Skeletal muscle cell (primary cell): ENCODE measurements at places on chromosomes 6 and 20.

- DNase-seq: no peak
These were observed 60.6 kb upstream of the IL20RA start for GRCh38 chr6:137105375-137105774.

GRCh38 chr6:133070410-133071043 lies 170.6 kb upstream of the EYA4 start:
- no peak for DNase-seq

GRCh38 chr6:73742433-73742832 lies 46.4 kb downstream of the CD109 start:
- DNase-seq: no peak

- DNase-seq: no peak
These were observed 121.7 kb downstream of the SYCP2 start for GRCh38 chr20:59811681-59812171.

DNA sequence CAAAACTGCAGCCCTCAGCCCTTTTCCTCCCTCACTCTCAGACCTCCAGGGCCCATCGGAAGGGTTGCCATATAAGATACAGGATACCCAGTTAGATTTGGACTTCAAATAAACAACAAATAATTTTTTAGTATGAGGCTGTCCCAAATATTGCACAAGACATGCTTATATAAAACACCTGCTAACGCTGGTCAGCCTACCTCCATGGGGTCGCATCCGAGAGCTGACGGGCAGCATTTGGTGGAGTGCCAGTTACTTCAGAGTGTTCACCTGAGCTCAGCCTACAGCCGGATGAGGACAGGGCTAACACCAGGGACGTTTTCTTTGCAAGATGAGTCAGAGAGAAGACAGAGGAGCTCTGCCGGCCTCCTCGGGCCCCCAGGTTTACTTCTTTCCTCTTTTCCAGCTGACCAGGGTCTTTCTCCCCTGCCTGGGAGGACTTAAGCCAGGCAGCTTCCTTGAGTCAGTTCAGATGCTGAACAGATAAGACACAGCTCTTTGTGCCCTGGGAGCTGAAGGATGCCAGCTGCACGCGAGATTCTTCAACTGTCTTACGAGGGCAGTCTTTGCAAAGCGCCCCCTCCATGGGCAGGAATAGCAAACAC lies 141.2 kb upstream of the KCNG1 start:
- no peak for DNase-seq

DNA sequence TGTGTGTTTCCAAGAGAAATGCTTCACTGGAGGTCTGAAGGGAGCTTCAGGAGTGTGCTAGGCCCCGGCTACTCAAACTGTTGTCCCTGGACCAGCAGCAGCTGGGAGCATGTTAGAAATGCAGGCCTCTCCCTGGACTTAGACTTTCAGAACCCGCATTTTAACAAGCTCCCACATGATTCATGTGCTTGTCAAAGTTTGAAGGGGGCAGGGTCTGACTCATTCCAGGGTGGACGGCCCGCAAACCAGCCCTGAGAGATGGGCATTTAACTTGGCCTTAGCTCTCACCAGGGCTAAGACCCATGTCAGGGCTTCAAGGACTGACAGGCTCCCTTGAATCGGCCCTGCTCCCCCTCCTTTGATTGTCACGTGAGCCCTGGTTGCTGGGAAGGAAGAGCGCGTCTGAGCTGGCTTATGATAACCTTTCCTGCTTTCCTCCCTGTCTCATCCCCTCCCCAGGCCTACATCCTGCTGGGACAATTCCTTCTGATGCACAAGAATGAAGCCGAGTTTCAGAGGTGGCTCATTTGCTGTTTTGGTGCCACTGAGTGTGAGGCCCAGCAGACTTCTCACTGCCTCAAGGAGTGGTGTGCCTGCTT lies 35.5 kb downstream of the BANF2 start:
- DNase-seq: no peak

DNA sequence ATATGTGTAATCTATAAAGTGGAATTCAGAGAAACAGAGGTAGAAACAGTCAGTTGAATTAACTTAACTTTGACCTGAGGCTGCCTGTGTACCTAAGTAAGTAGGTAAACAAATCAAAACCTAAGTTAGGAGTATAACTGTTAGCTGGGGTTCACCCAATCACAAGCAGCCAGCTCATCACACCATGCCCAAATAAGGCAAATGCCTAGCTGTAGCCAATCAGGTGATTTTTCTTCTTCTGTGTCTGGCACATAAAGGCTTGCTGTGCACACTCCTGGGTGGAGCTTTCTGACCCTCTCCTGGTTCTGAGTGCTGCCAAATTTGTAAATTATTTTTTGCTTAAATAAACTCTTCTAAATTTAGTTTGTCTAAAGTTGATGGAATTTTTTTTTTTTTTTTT lies 54.7 kb upstream of the TRIM39 start:
- no peak for DNase-seq

DNA sequence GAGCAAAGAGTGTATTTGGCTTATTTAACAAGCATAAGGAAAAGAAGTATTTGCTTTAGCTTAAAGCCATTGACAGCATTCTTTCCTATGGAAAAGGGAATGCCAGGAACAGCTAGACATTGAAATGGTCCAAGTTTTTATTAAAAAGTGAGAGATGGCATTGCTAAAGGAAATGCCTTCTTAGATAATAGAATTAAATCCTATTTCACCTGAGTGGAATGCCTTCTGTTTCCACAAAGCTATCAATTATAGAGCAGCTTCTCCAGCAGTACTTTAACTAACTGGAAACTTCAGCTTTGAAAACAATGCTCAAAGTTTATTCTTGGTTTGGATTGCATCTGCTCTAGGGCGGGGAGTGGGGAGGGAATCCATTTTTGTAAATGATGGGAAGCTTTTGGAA lies 85.1 kb upstream of the CNKSR3 start:
- no peak for DNase-seq

DNA sequence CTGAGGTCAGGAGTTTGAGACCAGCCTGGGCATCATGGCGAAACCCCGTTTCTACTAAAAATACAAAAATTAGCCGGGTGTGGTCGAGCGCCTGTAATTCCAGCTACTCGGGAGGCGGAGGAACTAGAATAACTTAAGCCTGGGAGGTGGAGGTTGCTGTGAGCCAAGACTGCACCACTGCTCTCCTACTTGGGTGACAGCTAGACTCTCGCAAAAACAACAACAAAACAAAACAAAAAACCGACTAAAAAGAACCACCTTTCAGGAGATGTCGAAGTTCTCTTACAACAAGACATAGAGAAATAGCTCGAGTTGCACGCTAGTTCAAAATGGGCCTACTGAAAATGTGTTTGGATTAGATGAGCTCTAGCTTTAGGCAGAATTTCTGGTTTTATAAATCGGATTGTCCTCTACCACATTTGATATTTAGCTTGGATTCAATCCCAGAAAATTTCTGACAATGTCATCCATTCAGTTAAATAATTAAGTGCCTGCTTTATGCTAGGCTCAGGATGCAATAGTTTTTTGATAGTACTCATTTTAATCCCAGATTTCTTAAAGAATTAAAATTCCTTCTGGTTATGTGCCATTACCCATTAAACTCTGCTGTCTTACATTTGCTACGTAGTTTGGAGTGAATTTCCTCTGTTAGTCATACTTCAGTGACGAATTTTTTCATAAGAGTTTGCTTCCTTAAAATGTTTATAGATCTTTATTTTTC lies 137.5 kb upstream of the SHLD1 start:
- no peak for DNase-seq

- no peak for DNase-seq
These were observed 3.5 kb downstream of the MMP24OS start for GRCh38 chr20:35274172-35275092.

- no peak for DNase-seq
These were observed 1229.5 kb upstream of the MAP3K7 start for GRCh38 chr6:91816335-91816734.
